ENCODE measurements at places on chromosomes 5 and 9.

- no peak for DNase-seq
These were observed 3.8 kb upstream of the PDLIM4 start for GRCh38 chr5:132253452-132254320.

DNA sequence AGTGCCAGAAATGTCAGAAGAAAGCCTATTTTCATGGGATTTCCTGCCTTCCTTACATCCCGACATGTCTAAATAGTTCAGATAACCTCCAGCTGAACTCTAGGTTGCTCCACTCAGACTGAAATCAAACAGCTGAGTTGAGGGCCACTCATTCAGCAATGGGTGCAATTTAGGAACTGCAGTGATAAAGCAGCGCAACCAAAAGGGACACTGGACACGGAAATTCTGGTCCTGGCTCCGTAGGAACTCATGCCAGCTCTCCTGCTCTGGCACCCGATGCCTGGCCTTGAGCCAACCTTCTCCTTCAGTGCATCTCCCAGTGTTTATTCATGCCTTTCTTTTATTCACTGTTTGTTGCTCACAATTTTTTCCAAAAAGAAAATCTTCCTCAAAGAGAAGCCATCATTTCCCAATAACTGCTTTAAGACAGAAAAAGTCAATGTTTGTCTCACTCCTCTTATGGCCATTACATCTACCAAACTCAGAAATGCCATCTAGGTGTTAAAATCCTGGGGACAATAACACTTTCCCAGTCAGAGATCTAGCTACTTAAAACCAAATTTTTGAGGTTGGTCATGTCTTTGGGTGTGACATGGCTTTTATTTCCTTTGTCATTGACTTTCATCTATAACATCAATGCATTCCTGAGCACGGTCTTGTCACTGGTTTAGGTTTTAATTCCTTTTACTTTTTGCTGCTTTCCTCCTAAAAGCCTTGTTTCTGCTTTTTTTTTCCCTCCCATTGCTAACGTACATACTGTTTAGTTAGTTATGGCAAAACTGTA, 126.9 kb downstream of the PDE4D start:
- DNase-seq = no peak

DNA sequence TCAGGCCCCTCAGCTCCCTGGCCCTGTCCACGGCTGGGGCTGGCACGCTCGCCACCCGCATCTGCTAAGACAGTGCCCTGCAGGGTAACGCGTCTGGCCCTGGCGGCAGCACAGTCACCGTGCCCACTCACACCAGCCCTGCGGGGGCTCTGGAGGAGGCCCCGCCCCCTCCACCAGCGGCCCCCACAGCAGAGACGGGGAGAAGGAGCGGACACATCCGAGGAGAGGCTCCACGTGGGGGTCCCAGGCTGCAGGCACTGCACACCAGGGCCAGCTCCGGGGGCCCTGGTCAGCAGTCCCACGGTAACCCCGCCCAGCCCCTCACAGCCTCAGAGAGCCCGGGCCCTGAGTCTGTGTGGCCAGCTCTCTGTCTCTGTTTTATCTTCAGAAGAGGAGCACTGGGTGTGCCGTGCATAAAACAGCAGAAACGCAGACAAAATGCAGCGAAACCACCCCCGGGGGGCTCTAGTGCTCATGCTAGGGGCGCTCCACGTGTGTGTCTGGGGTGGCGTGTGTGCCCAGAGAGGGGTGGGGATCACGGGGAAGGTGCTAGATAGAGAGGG, 47.5 kb upstream of the NRARP start:
- DNase-seq = no peak

DNA sequence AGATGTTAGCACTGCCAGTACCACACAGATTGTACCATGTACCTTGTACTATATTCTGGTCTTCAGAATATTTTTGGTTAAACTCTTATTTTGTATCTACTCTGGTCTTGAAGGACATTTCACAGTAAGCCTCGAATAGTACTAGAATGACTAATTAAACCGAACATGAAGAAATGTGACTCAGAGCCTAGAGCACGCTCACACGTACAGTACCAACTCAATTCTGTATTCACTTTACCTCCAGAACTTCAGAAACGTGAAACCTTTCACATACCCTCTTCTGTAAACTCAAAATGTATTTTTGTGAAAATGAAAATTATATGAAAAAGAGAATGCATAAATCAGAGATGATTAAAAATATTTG, 112.8 kb downstream of the MVB12B start:
- peak; percentile 71 for DNase-seq

Measured in activated CD4-positive, alpha-beta T cell treated with anti-CD3 and anti-CD28 coated beads, Interleukin-2, Interleukin-4, amounts not matched to agents 100 ng/mL and 50 ng/mL, durations not matched to agents 16 hours and 8 hours (primary cell).